ENCODE measurements at places on chromosomes 1 and 21.

DNA sequence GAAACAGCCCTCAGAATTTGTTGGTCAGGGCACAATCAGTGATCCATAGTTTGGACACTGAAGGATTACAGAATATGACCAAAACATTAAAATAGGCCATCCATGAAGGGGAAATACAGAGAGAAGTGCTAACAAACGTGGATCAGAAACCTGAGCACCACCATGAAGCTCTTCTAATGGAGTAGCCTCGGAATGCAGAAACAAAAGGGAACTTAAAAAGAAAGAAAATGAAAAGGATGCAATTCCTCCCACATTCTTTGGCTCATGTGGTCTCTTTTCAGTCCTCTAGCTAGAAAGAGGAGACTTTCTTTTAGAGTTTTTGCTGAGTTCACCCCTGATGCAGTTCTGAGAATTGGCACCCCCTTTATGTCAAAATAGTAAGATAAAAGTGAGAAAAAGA lies 989.8 kb upstream of the B3GALT2 start:
- DNase-seq = no peak

DNA sequence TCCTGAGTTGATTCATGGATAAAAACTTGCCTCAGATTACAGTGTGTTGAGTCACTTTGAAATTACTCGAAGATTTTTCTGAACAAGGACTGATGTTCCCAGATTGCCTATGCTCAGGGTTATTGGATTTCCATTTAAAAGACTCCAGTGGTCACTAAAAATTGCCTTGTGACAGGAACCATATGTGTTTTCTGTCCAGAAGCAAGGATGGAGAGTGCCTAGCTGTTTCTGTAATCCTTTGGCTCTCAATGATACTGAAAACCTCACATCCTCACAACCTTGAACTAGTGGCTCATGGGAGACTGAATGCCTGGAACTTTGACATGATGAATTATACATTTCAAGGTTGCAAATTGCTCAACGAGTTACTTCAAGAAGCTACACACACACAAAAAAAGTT lies 1271.8 kb downstream of the BRINP3 start:
- no peak for DNase-seq

DNA sequence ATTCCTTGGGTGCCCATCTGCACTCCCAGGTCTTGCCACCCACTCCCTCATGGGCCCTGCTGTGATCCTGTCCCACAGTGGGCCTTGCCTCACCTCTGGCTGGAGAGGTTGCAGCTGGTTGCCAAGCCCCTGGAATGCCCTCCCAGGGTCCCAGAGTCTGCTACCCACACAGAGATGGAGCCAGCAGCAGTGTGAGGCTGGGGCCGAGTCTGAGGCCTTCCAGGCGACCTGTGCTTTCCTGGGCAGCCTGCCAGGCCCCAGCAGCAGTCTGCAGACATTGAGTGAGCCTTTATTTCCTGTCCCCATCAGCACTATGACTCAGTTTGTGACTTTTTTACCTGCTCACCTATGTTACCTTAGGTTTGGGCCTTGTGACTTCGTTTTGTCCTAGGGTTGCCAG lies 25.0 kb upstream of the TSPAN2 start:
- no peak for DNase-seq

- no peak for DNase-seq
Observed at GRCh38 chr1:18440385-18441226, 40.1 kb upstream of the KLHDC7A start.

GRCh38 chr1:203534526-203534925 lies 40.6 kb downstream of the OPTC start:
- no peak for DNase-seq

- DNase-seq = no peak
Observed at GRCh38 chr1:167431261-167431908, 86.9 kb downstream of the CD247 start.

GRCh38 chr1:216937491-216937890 lies 214.3 kb upstream of the ESRRG start:
- no peak for DNase-seq

DNA sequence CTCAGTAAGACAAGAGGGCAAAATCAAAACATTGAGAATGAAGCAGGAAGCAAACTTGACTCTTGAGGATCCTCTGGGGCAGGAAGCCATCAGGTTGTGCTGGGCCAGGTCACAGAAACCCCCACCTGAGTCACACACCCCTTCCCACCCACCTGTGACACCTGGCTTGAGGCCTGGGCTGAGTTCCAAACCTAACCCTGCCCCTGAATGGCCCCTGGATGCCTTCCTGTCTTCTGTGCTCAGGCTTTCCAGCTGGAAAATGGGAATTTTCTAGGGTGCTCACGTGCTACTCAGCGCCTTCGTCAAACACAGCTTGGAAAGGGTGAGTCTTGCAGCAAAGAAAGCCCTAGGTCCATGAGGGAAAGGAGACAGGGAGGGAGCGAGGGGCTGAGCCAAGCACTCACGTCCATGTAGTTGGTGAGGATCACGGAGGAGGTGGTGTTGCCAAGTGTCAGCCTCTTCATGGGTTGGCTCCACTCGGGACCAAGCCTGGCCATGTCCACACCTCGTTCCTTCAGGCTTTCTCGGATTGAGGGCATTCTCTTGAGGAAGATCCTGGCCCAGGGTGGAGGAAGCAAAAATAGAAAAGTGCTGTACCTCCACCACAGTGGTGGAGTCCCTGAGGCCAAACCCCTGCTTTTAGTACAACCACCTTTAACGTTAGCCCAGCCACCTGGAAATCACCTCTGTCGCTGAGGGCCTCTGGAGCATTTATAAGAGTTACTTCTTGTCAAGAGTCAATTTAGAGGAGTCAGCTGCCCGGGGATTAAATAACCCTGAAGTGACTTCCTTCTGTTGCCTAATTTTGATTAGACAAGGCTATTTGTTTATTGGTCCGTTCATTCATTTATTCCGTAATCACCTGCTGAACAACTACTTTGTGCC lies 4.3 kb downstream of the REN start:
- DNase-seq = no peak

DNA sequence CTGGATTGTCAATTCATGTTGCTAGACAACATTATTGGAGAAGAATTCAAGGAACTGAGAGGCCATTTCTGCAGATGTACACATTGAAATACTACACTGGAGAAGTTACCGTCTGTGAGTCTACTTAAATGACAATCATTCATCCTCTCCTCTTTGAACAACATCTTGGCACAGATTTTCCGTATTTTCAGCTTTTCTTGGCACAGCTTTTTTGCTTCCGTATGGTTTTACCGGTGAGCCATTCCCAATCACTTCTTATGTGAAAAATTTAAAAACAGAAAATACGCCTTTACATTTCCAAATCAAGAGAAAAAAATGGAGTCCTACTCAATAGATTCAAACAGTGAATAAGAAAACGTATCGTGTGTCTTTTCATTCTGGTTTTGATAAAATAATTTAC lies 1493.7 kb downstream of the AMY1C start:
- DNase-seq = no peak

GRCh38 chr1:20255666-20256065 lies 35.0 kb upstream of the VWA5B1 start:
- no peak for DNase-seq

DNA sequence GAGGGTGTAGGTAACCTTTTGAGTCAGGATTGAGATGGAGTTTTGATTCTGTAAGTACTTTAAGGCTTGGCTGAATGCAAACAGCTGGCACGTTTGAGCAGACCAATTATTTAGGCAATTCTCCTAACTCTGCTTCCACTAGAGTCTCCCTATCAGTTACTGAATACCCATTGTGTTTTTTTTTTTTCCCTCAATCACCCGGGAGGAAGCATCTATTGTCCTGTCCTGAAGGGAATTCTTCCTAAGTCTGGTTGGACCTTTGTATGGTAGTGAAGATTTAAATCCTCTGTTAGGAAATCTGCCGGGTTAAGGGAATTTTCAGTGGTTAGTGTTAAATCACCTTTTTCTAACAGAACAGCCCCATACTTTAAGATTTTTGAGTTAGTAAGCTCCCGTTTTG lies 571.2 kb upstream of the USP24 start:
- DNase-seq = no peak

DNA sequence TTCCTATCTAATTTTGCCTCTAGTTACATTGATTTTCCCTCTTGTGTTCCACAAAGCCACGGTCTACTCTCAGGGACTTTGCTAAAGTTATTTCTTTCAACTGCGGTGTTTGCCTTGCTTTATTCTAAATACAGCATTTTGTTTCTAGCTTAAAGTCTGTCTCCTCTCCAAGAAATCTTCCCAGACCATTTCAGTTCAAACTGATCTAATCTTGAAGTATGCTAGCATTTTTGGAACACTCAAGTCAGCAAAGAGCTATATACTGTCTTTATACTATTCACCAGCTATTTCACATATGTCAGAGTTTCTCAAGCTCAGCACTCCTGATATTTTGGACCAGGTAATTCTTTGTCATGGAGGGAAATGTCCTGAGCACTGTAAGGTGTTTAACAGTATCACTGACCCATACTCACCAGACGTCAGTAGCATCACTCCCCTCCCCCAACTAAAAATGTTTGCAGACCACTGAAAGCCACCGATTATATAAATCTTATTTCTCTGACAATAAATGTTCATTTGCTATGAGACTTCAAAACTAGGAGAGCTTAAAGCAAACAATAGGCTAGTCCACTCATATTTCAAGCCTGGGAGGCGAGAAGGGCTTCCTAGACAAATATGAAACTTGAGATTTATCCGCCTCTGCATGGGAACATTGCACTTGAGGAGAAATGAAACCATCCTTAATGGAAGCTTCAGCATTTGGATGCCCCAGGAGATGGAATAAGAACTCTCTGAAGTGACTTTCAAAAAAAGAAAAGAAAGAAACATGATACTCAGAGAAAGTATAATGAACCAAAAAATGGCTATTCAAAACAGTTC lies 81.1 kb downstream of the KIAA0319L start:
- no peak for DNase-seq

- no peak for DNase-seq
Observed at GRCh38 chr1:178684542-178685000, 40.5 kb upstream of the RALGPS2 start.

- DNase-seq = no peak
Observed at GRCh38 chr1:116417678-116418077, 44.6 kb downstream of the ATP1A1 start.

- DNase-seq = no peak
Observed at GRCh38 chr1:152870831-152871730, 7.0 kb upstream of the SMCP start.

- peak; percentile 16 for DNase-seq
Observed at GRCh38 chr1:246566813-246567645, 773 bp downstream of the CNST start.

- no peak for DNase-seq
Observed at GRCh38 chr1:159860456-159860855, 2.0 kb downstream of the VSIG8 start.

- no peak for DNase-seq
Observed at GRCh38 chr1:44019466-44019948, 11.8 kb downstream of the SLC6A9 start.

GRCh38 chr1:54350360-54350759 lies 55.8 kb downstream of the SSBP3 start:
- DNase-seq = no peak

- DNase-seq = no peak
Observed at GRCh38 chr1:85125891-85126290, 74.9 kb downstream of the SYDE2 start.

GRCh38 chr1:43348809-43349593 lies 9.8 kb upstream of the CDC20 start:
- no peak for DNase-seq

GRCh38 chr1:109975718-109976117 lies 8.8 kb upstream of the AHCYL1 start:
- no peak for DNase-seq

DNA sequence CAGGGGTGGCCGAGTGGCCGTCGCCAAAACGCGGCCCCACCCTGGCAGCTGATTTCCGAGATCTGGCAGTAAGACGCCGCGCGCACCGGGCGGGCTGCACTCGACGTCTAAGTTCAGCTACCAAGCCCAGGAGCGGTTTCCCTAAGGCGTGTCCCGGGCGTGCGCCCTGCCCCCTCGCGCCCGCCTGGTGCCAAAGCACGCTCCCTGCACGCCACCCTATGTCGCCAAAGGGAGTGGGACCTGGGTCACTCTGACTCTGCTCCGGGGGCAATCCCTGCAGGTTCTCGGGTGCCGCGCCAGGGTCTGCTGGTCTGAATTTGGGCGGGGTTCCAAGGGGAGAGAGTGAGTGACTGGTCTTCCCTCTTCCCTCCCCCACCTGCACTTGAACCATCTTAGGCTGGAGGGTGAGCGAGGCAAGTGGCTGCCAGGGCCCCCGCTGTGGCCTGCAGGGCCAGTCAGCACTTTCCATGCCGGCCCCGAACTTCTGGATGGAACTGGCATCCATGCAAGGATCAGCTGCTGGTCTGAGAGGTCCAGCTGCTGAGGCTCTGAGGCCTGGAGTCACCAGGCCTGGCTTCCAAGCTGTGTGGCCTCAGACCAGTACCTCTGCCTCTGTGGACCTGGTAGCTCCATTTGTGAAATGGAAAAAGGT lies at the start of gene LRRC38:
TSS of gene LRRC38 (minus strand) at position 109 of the 652 bp plus-strand sequence. CDS start 410 bp downstream, outside the sequence.
- DNase-seq = no peak

DNA sequence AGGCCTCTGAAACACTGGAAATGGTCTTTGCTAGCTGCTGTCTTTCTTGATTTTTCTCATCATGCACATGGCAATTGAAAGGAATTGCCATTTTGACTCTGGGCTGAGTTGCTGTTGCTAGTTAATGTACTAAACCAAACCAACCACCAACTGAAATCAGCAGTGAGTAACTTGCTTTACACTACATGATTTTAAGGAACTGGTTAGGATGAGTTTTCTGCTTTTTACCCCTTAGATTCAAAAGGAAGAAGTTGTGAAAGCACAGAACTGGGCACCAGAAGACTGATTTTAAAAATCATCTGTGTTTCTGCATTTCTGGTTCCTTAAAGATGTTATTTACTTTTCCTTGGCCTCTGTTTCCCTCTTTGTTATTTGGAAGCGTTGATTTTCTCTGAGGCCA lies 361.9 kb downstream of the HLX start:
- DNase-seq = no peak

- DNase-seq = no peak
Observed at GRCh38 chr1:166960858-166961474, 14.4 kb downstream of the ILDR2 start.

- no peak for DNase-seq
Observed at GRCh38 chr1:152112101-152112884, 3.0 kb downstream of the TCHH start.

GRCh38 chr1:186985889-186986491 lies 157.2 kb downstream of the PLA2G4A start:
- no peak for DNase-seq

Measured in stimulated activated CD8-positive, alpha-beta memory T cell treated with anti-CD3 and anti-CD28 coated beads, Interleukin-7, amount 100 ng/mL, for 1 hour (primary cell).